ENCODE measurements at places on chromosomes 5 and 9.

- DNase-seq = no peak
Observed at GRCh38 chr9:30310711-30311110, 2073.7 kb upstream of the ACO1 start.

DNA sequence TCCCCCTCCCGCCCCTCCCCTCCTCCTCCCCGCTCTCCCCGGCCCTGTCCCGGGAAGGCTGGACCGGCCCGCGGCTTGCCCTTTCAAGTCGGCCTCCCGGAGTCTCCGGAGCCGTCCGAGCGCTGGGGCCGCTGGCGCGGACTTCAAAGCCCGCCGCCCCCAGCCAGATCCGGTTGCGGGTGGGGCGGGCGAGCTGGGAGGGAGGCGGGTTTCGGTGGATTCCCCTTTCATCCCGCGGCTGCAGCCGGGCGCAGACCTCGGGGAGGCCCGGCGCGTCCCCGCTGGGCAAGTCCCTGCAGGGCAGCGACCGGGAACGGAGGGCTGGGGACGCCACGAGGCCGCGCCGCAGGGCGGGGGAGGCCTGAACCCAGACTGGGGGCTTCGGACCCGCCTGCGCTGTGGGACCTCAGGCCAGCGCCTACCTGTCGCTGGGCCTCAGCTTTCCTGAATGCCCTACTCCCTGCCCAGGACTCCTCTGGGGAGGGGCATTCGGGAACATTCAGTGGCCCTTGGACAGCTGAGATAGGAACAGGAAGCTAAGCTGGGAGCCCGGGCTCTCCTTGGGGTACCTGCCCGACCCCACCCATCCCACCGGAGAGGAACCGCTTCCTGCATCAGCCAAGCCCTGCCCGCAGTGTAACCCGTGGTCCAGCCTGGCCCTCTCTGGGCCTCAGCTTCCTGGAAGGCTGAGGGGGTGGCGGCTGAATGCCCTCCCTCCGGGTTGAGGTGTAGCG lies 23.4 kb downstream of the C9orf50 start:
- peak; percentile 66 for DNase-seq

- no peak for DNase-seq
Observed at GRCh38 chr5:54514841-54515432, 2.6 kb upstream of the SNX18 start.

- no peak for DNase-seq
Observed at GRCh38 chr9:135222881-135223760, 135.7 kb downstream of the OLFM1 start.

GRCh38 chr9:95363051-95363841 lies 45.7 kb upstream of the FANCC start:
- no peak for DNase-seq

GRCh38 chr9:94853887-94854286 lies 127.4 kb downstream of the AOPEP start:
- DNase-seq = no peak

GRCh38 chr5:168931638-168932345 lies 352.6 kb upstream of the PANK3 start:
- DNase-seq = peak; percentile 38

DNA sequence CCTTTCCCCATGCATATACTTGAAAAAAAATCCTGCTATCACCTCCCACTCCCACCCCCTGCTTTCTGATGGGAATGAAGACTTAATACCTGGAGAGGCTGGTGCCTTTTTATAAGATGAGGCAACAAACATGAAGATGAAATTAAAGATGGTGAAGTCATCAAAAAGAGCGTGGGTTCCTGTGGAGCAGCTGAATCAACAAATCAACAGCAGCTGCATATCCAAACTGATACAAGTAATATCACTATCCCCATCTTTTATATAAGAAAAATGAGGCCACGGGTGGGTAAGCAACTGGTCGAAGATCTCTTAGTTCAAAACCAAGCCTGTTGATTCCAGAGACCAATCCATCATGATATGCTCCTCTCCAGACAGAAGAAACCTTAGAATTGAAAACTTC lies 268.5 kb downstream of the ENC1 start:
- no peak for DNase-seq

- DNase-seq = peak; percentile 42
Observed at GRCh38 chr9:91082731-91083130, 279.0 kb downstream of the AUH start.

DNA sequence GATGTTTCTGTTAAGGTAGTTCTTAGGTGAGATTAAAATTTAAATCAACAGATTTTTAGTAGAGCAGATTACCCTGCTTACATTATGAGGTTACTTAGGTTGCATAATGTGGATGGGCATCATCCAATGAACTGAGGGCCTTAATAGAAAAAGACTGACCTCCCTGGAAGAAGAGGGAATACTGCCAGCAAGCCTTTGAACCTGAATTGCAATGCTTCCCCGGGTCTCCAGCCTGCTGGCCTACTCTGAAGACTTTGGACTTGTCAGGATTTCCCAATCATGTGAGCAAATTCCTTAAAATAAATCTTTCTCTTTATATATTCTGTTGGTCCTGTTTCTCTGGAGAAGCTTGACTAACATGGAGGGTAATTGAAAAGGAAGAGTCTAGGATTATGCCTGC lies 542.1 kb upstream of the ARRDC3 start:
- no peak for DNase-seq

DNA sequence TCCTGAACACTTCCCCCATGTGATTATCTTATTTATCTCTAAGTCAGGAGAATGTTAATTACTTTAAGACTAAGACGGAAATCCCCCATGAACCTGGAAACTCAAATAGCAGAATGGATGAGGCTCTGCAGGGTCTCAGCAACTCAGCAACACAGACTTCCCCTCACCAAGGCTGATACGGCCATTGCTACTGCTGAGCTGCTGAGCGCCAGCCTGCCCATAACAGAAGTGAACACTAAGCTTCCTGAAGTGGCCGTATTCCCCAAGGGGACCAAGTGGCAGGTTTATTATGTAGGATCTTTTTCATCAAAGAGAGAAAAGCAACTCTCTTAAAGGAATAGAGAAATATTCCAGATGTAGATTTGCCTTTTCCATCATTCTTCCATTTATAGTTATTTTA lies 311.1 kb downstream of the RFX3 start:
- DNase-seq = no peak

DNA sequence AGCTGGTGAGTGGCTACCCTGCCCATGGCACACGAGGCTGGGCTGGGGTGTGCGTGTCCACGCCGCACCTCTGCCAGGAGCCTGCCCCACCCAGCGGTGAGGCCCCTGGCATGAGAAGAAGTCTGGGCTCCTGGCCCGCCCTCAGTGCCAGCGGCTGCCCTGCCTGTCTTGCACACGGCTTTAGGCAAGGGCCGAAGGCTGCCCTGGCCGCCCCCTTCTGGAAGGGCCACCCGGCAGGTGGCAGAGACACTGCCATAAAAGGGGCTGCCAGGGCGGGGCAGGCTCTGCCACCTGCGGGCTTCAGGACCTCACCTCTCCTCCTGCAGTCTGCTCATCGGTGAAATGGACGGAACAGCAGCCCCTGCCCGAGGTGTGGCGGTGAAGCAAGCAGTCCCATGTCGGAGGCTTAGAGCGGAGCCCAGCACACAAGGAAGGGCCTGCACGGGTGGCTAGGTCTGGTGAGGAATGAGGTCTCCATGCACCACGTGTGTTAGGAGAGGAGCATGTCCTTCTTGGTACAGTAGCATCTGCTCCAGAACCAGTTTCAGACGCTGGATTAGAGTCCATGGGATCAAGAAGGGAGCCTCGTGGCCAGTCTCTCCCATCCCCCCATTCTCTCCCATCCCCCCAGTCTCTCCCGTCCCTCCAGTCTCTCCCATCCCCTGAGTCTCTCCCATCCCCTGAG lies 34.8 kb upstream of the TMEM250 start:
- no peak for DNase-seq

DNA sequence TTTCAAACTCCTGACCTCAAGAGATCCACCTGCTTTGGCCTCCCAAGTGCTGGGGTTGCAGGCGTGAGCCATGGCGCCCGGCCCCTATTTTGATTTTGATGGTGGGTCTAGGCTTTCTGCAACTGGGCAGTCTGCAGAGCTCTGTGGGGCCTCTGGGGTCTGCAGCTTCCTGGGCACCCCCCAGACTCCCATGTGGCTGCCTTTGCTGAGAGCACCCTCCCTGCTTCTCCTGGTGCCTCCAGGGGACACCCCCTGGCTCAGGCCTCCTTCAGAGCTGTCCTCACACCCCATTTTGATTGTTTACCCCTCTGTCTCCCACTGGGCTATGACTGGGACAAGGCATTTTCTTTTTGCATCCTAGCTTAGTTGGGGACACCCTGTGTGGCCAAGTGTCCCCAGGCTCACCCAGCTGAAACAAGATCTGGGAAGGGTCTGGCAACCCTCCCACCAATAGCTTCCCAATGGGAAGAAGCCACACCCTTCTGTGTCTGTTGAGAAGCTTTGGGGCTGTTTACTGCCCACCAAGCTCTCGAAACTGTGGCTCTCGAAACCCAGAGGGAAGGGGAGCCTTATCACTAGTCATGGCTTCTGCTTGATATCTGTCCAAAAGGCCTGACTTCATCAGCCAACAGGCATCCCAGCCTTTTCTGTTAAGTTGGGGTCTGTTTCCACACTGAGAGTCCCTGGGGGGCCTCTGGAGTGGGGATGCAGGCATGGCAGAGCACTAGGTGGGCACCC lies 204.4 kb upstream of the IER5L start:
- no peak for DNase-seq

GRCh38 chr5:123087173-123088030 lies 1.6 kb upstream of the PRDM6 start:
- DNase-seq = no peak

DNA sequence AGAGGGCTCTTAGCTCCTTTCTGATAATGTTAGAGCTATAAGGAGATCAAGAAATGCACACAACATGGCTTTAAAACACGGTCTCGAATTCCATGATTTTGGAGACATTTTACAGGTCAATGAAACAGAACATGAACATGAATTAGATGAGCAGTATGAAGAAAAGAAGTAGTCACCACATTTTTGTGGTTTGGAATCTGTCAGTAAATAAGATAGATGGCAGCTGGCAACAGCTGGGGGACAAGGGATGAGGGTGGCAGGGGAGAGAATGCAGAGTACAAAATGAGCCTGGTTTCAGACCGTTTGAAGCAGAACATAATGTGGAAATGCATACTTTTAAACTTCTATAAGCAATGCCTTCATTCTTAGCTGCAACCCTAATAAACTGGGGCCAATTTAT lies 107.1 kb downstream of the OXCT1 start:
- DNase-seq = no peak

- DNase-seq = no peak
Observed at GRCh38 chr5:73415617-73416016, 33.0 kb downstream of the FOXD1 start.

GRCh38 chr5:42005561-42006153 lies 80.6 kb downstream of the FBXO4 start:
- peak; percentile 31 for DNase-seq

- no peak for DNase-seq
Observed at GRCh38 chr5:132497488-132497997, 7.0 kb upstream of the IRF1 start.

DNA sequence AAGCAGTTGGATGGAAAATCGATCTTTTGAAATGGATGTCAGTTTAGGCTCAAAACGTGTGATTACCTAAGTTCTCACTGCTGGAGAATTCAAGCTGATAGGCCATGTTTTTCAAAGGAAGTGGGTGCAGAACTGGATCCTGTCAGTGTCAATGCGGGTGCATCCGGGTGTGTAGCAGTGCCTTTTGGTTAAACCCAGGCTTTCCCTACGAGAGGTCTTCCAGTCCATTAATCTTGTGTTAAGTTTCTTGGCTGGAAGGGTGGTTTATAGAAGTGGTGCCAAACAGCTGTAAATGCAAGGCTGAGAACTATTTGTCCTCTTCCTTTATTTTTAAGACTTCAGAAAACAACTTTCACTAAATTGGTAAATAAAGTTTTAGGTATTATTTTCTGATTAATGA lies 71.9 kb downstream of the DAPK1 start:
- DNase-seq = no peak

- DNase-seq = no peak
Observed at GRCh38 chr5:52731274-52732027, 56.3 kb upstream of the ITGA1 start.

DNA sequence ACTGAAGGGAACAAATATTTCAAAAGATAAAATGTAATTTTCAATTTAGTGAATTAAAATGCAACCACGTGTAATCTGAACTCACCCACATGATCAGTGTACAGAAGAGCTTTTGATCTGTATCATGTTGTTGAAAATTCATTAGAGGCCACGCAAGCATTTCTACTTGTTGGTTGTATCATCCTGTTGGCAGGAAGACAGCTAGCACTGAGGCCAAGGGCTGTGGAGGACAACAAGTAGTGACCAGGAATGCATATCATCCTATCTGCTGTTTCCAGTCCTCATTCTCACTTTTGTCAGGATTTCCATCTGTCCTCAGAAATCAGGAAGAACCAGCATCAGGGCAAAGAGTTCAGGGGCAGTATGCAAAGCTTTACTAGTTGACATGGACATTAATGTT lies 29.9 kb upstream of the CKS2 start:
- no peak for DNase-seq

GRCh38 chr5:170275376-170275994 lies 22.1 kb downstream of the LCP2 start:
- peak; percentile 74 for DNase-seq

- DNase-seq = peak; percentile 53
Observed at GRCh38 chr5:329768-330167, 8.3 kb downstream of the AHRR start.

GRCh38 chr5:1374679-1375055 lies 29.8 kb upstream of the CLPTM1L start:
- no peak for DNase-seq

GRCh38 chr5:6831678-6832671 lies 118.7 kb downstream of the TENT4A start:
- DNase-seq = no peak

- DNase-seq = peak; percentile 93
Observed at GRCh38 chr9:72925126-72925789, 27.6 kb downstream of the ALDH1A1 start.

- no peak for DNase-seq
Observed at GRCh38 chr5:126460459-126460858, 37.2 kb downstream of the GRAMD2B start.

DNA sequence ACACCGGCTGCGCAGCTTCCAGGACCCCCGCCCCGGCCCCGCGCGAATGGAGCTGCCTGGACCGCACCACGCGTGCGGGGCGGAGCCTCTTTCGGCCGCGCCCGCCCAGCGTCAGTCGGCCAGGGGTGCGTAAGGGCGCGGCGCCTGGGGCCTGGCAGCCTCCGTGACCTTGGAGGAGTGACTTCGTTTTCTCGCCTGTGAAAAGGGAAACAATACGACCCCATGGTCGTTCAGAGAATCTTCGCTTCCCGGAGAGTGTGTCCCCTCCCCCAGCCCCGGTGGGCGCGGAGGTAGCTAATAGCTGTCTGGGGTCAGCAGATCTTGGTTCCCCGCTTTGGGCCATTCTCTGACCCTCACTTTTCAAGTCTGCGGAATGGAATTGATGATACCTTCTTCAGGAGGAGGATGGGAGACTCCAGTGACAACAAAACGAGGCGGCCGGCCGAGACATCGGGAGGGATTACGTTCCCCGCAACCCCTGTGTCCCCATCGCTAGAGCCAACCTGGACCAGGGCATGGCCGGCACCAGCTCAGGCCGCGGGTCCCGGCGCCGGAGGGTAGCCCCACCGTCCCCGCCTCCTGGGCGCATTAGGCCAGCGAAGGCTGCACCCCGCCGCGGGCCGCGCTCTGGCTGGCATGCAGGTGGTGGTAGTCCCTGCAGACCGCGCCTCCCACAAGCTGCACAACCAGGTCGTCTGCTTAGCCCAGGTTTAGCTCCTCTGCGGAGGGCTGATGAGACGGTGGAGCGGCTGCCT lies 5.5 kb upstream of the CDHR2 start:
- DNase-seq = peak; percentile 77

Data from suppressor macrophage treated with lipopolysaccharide for 4 hours (primary cell).